ENCODE measurements at places on chromosomes 16 and 17. TPM values are rescaled to one million over a fixed set of nuclear protein-coding genes. Genes with fewer than 3 reads are reported as not detected.

DNA sequence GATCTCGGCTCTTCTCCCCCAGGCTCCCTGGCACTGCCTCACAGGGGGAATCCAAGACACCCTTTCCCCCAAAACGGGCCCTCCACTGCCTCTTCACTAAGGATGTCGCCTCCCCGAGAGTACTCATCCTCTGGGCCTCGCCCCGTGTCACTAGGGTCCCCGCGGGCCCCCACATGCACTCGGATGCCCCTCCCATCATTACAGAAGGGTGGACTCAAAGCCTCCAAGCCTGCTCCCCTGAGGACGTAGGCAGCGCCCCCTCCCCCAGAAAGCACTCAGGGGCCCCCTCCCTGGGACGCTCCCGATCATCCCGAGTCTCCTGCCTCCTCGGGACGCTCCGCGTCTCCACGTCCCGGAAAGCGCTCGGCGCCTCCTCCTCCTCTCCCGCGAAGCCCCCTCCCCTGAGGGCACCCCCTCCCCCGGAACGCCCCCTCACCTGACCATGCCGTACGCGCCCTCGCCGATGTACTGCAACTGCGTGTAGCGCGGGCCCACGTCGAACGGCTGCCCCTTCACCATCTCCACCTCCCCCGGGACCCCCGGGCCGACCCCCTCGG lies 338 bp downstream of the MAPK3 start:
- peak; percentile 26 for DNase-seq

GRCh38 chr17:5194346-5194745 lies 2.7 kb upstream of the ZNF594 start:
- no peak for DNase-seq

DNA sequence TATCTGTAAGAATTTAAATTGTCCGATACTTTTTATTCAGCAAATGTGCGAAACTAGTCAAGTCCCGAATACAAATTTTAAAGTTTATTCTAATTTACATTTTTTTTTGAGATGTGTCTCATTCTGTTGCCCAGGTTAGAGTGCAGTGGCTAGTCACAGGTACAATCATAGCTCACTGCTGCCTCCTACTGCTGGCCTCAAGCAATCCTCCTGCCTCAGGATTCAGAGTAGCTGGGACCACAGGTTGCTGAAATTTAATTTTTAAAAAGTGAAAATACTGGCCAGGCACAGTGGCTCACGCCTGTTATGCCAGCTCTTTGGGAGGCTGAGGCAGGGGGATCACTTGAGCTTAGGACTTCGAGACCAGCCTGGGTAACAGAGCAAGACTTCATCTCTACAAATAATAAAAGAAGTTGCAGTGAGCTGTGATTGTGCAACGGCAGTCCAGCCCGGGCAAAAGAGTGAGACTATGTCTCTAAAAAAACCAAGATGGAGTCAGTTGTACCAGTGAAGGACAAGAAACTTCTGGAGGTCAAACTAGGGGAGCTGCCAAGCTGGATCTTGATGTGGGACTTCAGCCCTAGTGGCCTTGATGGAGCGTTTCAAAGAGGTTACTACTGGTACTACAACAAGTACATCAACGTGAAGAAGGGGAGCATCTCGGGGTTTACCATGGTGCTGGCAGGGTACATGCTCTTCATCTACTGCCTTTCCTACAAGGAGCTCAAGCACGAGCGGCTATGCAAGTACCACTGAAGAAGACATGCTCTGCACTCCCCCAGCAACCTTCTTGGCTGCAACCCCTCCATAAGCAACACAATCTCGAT lies 5.6 kb downstream of the POLG2 start:
- no peak for DNase-seq

DNA sequence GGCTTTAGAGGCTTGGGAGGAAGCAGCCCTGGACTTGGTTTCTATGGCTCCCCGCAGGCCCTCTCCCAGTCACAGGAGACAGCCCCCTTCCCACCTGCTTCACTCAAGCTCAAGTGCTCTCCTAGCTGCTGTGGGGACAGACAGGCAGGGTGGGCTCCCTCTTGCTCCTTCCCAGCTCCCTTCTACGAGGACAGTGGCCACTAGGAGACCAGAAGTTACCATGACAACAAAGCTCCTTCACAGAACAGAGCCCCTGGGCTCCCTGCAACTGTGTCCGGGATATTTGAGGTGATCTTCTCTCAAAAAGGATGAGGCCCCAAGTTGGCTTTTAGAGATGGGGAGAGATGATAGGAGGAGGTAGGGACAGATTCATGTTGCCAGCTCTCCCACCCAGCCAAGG lies 116.3 kb downstream of the AMFR start:
- DNase-seq, result no peak

DNA sequence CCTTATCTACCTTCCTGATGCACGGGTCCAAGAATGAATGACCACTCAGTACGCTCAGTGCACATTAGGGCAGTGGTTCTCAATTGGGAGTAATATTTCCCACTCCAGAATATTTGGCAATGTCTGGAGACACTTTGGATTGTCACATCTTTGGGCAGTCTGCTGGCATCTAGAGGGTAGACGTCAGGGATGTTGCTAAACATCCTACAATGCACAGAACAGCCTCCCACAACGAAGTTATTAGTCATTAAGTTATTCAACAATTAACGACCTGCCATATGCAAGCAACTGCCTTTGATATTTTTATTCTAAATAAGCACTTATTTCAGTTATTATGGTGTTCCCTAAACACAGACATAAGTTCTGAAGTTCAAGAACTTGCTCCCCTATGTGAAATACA lies 669.3 kb downstream of the TOX3 start:
- no peak for DNase-seq

- no peak for DNase-seq
Measured at GRCh38 chr16:51138178-51138577, 12.9 kb downstream of the SALL1 start.

- no peak for DNase-seq
Measured at GRCh38 chr16:12786081-12786480, 17.6 kb downstream of the CPPED1 start.

DNA sequence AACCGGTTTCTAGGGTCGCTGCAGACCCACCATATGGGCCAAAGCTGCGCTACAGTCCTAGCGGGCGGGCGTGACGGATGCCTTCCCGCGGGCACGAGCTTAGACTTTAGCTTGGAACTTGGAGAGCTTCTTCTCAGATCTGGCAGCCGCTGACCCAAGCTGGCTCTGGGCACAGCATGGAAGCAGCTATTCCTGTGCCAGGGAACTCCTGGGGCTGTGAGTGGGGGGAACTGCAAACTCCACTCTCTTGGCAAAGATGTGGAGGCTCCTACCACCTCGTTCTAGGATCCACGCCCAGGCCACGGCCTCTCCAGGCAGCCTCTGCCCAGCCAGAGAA lies 8.8 kb downstream of the FAAP100 start:
- no peak for DNase-seq

DNA sequence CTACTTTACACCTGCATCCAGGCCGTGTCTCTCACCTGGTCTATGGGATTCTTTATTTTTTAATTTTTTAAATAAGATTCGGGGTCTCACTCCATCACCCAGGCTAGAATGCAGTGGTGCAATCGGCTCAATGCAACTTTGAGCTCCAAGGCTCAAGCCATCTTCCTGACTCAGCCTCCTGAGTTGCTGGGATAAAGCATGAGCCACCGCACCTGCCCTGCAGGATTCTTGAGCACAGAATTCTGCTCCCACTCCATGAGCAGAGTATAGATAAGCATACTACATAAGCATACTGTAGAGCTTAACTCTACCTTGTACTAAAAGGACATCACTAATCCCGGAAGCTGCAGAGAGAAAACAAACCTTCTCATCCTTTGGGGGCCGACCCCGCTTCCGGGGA lies 15.5 kb downstream of the GLYR1 start:
- DNase-seq, result no peak

DNA sequence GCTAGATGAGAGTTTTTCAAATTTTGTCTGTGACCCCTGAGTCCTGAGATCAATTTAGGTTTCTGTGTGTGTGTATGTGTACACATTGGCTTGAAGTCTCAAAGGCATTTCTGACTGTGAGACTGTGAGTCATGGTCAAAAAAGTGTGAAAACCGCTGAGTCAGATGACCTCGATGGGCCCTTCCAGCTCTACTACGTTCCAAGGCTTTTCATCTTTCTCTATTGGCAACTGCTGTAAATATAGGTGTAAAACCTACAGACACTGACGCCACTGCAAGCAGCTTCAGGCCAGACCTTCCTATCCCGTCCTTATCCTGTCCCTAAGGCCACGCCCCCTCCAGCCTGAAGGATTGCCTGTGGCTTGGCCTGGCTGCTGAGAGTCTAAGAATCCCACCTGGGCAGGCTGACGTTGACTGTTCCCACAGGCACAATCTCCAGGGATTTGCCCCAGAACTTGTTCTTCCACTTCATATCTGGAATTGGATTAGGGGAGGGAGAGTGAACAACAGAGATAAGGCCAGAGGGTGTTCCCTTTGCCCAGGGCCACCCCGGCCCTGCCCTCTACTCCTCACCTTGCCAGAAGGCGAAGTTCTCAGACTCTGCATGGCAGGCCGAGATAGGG lies 11.3 kb downstream of the OSBPL7 start:
- DNase-seq, result no peak

GRCh38 chr17:36975922-36976515 lies 27.3 kb downstream of the AATF start:
- DNase-seq, result no peak

DNA sequence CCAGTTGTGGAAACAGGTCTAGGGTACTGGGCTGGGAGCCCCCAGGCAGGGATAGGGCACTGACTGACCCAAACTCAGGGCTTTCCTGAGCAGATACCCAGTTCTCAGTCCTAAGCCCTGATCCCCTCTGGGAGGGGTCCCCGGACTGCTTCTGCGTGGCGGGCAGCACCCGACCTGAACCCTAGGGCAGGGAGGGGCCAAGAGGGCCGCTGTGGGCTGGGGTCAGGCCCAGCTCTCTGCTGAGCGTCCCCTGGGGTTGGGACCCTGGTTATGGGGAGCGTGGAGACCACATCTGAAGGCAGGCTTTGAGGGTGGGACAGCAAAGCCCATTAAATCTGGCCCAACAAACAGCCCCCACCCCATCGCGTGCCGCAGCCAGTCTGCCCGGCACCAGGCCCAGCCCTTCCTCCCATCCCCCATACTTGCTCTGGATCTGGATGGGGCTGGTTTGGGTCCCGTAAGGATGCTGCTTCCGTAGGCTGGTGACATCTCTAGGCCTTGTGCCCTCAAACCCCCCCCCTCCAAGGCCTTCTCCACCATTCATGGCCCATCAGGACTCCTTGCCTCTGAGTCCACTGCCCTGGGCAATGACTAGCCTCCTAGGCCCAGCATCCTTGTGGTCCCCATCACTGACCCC lies 691 bp upstream of the FAM83G start:
- no peak for DNase-seq

DNA sequence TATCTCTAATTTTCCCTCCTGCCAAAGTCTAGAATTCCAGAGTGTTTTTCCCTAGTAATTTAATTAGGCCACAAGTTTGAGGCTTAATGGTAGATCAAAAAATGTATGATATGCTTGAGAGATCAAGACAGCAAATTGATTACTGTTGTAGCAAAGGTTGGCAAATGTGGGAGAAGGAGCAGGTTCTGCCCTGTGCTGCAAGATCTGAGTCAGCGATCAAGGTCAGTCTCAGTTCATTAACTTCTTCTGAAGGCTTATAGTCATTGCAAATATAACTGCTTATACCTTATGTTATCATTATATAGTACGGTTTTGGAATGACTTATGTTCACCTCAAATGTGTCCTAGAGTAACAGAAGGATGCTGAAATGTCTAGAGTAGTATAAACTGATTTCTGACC lies 231.1 kb upstream of the TBX2 start:
- DNase-seq, result no peak

- no peak for DNase-seq
Measured at GRCh38 chr16:80113873-80114574, 426.8 kb upstream of the DYNLRB2 start.

GRCh38 chr16:56783344-56783743 lies 53.4 kb downstream of the NUP93 start:
- no peak for DNase-seq

DNA sequence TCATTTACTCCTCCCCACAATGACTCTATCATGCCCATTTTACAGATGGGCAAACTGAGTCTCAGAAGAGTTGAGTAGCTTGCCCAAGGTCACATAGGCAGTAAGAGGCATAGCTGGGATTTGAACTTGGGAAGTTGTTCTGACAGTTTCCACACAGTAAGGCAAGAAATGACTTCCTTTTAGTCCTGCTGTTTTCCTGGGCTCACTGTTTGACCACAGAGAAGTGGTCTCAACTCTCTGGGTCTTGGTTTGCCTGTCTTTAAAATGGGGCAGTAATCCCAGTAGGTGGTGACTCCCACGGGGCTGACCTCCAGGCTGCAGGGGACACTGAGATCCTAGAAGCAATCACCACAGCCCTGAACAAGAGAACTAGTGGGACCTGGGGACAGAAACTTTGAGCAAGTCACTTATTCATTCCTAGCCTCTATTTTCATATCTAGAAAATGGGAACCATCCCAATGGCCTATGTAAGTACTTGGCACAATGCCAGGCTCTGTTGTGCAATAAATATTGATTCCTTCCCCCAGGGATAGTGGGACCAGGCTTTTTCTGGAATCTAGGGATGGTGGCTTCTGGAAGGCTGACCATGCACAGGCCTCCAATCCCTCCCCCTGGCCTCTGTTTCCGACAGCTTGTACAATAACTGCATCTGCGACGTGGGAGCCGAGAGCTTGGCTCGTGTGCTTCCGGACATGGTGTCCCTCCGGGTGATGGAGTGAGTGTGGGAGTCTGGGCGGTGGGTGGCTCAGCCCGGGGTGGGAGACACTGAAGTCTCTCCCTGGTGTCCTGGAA lies 20.5 kb downstream of the DEXI start:
- no peak for DNase-seq

GRCh38 chr17:10612957-10613744 lies 44.0 kb downstream of the MYH3 start:
- DNase-seq, result no peak

DNA sequence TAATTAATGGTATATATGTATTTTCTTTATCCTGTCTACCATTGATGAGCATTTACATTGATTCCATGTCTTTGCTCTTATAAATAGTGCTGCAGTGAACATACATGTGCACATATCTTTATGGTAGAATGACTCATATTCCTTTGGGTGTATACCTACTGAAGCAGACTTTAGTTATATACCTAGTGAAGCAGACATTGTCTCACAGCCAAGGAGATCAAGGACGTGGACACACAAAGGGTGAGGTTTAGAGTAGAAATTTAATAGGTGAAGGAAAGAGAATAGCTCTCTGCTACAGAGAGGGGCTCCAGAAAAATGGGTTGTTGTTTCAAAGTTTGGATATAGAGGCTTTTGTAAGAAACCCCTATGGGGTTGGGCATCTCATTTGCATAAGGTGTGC lies 700.3 kb downstream of the CDH11 start:
- DNase-seq, result no peak

The ADCY9 gene
- polyA plus RNA-seq, result 9.4 TPM

The TNFRSF17 gene
- 0.20 TPM for polyA plus RNA-seq

The DLX3 gene
- polyA plus RNA-seq, result 1.0 TPM

The LPCAT2 gene
- 10.0 TPM for polyA plus RNA-seq

The RMI2 gene
- polyA plus RNA-seq, result 29.1 TPM

The SCNN1G gene
- 56.1 TPM for polyA plus RNA-seq

The WSCD1 gene
- polyA plus RNA-seq, result 14.3 TPM

The PITPNM3 gene
- polyA plus RNA-seq, result 11.6 TPM

The WNT9B gene
- polyA plus RNA-seq, result 8.1 TPM

The GDPD3 gene
- 14.7 TPM for polyA plus RNA-seq

The SPSB3 gene
- polyA plus RNA-seq, result 52.6 TPM

The NPIPA3 gene
- 15.3 TPM for polyA plus RNA-seq

The KRTAP2-4 gene
- not detected for polyA plus RNA-seq

The CD300C gene
- polyA plus RNA-seq, result 0.32 TPM
